Mammary epithelial cell (primary cell): ENCODE measurements at places on chromosomes 11 and 22.
A peak's percentile ranks its signal among the peaks of the same experiment; 100 is the strongest.

DNA sequence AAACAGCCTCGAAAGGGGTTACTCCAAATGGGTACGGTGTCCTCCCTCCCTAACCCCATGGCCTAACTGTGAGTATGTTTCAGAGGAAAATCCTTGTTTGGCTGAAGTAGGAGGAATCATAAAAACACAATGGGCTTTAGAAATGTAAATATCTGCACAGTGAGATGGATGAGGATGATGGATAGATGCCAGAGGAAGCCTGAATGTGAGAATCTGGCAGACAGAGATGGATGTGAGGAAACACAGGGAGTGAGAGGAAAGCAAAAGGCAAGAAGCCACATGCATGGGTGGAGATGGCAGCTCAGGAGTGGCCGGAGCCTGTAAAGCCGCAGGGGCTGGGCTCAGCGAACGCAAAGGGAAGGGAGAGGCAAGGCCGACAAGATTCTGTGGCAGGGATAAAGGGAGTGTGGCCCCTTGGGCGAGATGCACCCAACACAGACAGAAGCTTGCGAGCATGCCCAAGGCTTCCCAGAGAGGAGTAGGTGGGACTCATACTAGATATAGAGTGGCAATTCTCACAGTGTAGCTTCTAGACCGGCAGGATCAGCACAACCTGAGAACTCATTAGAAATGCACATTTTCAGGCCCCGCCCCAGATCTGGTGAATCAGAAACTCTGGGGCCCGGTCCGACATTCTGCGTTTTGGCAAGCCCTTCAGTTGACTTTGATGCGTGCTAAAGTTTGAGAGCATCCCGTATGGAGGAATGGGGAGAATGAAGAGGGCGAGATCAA is 237.3 kb upstream of the CADM1 start:
- peak; percentile 32 for DNase-seq

DNA sequence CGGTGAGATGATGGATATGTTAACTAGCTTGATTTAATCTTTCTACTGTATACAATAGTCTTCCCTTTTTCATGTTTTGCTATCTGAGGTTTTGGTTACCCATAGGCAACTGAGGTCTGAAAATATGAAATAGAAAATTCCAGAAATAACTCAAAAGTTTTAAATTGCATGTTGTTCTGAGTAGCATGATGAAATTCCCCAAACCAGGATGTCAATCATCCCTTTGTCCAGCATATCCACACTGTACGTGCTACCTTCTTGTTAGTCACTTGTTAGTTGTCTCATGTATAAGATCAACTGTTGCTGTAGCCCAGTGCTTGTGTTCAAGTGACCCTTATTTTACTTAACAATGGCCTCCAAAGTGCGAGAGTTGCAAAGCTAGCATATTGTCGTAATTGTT is 21.2 kb upstream of the OR10W1 start:
- DNase-seq, result no peak

DNA sequence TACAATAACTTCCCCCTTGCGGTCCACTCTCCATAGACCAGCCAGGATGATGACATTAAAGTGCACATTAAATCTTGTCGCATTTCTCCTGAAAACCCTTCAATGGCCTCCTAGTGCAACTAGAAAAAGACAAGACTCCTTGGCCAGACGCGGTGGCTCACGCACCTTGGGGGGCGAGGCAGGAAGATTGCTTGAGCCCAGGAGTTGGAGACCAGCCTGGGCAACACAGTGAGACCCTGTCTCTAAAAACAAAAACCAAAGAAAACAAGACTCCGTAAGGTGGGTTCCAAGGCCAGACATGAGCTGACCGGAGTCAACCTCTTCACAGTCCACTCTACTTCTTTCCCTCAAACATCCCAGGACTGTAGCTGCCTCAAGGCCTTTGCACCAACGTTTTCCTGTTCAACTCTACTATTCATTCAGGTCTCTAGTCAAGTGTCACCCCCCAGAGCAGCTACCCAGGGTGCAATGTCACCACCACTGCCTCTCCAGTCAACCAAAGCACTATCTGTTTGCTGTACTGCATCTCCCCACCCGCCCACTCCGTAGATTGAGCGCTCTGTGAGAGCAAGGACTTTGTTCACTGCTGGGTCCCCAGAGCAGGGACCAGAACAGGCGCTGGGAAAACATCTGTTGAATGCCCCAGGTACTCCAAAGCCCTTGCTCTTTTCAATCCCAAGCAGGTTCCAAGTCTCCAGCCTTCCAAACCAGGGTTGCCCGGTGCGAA is 739 bp downstream of the ZMAT5 start:
- DNase-seq, result no peak

GRCh38 chr11:13944911-13945425 is 17.6 kb upstream of the SPON1 start:
- no peak for DNase-seq

GRCh38 chr11:34331736-34332135 is 26.1 kb downstream of the ABTB2 start:
- no peak for DNase-seq

DNA sequence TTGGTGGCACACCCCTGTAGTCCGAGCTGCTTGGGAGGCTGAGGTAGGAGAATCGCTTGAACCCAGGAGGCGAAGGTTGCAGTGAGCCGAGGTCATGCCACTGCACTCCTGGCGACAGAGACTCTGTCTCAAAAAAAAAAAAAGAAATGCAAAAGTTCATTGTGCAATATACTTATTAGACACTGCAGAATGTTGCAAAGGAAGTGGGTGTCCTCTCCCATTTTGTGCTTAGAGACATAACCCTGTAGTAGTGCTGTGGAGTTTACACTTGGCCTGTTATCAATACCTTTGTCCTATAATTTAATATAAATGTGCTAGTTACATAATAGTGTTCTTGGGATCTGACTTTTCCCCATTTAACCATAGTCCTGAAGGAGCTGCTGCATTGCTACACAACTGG is 9.4 kb downstream of the BCL2L13 start:
- no peak for DNase-seq

DNA sequence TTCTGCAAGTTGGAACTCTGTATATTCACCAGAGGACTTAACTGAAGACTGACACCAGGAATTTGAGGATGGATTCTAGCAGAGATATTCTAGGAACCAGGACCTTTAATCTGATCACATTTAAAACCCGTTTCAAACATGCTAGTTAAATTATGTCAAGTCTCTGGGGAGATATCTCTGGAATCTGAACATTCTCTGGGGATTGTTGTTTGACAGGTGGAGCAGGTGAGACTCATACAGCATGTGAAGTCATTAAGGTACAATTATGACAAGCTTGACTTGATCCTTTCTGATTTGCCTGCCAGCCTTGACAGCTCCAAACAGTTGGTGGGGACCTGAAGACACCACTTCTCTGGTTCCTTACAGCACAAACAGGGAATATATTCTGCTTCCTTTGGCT is 100.3 kb downstream of the FAT3 start:
- no peak for DNase-seq

- DNase-seq, result no peak
Observed at GRCh38 chr11:64597671-64598101, 6.7 kb downstream of the SLC22A12 start.

GRCh38 chr11:124219126-124219525 is 21.8 kb upstream of the OR8G1 start:
- DNase-seq, result peak; percentile 54
